ENCODE measurements at places on chromosomes 7 and 10.

DNA sequence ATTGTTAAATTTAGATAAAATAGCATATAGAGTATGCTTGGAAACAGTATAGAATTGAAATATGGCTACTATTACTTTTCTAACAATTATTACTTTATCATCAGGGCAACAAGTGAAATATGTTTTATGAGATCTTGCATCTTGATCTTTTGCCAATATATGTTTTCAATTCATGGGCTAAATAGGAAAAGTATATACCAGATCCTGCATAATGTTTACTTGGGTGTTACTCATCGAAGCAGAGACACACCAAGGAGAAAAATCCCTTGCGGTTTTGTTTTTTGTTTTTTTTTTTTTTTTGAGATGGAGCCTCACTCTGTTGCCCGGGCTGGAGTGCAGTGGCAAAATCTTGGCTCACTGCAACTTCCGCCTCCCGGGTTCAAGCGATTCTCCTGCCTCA, 541.4 kb downstream of the SUGCT start:
- no peak for DNase-seq

GRCh38 chr10:10725196-10725595, 292.5 kb upstream of the CELF2 start:
- no peak for DNase-seq

- DNase-seq = peak; percentile 35
Observed at GRCh38 chr7:50962962-50963374, 180.3 kb upstream of the GRB10 start.

GRCh38 chr7:74069086-74069541, 14.5 kb upstream of the LIMK1 start:
- no peak for DNase-seq

GRCh38 chr7:101125989-101126650, 784 bp upstream of the SERPINE1 start:
- peak; percentile 55 for DNase-seq

GRCh38 chr7:29099896-29100847, 46.2 kb downstream of the CPVL start:
- no peak for DNase-seq

- DNase-seq = no peak
Observed at GRCh38 chr10:124429576-124429975, 10.9 kb upstream of the OAT start.

DNA sequence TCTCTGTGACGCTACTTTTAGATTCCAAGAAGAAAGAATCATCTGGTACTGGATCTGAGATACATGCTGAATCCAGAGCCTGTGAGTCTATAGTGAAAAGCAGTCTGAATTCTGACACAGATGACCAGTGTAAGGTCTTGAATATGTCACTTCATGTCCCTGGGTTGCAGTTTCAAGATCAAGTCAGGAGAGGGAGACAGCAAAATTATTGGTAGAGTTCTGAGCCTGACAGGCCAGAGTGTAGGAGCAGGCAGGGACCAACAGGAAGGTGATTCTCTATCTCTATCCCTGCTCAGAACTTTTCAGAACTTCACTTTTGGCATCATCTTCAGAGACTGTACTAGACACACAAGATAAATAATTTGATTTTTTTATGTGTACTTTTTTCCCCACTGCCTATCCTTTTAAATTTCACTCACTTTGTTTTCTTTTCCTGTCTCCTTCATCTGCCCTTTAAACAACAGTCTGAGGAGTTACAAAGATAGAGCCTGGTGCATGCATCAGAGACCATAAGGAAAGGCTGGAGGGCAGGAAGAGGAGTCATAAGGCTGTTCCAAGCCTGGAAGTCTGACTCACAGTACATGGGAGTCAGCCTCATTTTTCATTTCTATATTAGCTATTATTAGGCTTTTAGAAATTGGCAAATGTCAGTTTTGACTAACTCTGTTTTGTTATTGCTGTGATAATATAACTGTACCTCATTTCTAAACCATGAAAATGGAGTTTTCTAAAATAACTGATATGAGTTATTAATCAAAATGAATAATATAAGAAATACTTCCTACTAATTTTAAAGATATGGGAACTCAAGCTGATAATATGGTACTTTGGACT, 120.2 kb upstream of the TMEM229A start:
- DNase-seq = peak; percentile 1

- no peak for DNase-seq
Observed at GRCh38 chr7:130273081-130273932, 6.6 kb downstream of the CPA2 start.

DNA sequence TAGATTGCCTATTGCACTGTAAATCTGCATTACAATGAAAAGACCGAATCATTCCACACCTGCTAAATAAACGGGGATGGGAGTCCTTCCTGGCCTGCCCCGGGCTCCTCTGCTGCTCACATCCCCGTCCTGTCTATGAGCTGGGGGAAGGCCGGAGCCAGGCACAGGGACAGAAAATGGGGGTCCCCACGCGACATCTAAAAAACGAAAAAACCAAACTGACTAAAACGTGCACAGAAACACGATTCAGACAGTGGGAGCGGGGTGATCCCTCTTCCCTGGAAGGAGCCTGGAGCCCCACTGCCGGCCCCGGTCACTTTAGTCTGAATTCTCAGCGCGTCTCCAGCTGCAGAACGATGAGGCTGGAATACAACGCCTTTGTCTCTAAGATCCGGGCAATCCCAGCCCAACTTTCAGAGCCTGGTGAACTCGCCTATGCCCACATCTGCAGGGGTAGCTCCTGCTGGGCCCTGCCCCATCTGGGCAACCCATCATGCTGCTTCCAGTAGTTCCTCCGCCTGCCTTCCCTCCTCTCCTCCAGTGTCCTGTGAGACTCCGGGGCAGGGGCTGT, 78.0 kb downstream of the ADARB2 start:
- DNase-seq = no peak

DNA sequence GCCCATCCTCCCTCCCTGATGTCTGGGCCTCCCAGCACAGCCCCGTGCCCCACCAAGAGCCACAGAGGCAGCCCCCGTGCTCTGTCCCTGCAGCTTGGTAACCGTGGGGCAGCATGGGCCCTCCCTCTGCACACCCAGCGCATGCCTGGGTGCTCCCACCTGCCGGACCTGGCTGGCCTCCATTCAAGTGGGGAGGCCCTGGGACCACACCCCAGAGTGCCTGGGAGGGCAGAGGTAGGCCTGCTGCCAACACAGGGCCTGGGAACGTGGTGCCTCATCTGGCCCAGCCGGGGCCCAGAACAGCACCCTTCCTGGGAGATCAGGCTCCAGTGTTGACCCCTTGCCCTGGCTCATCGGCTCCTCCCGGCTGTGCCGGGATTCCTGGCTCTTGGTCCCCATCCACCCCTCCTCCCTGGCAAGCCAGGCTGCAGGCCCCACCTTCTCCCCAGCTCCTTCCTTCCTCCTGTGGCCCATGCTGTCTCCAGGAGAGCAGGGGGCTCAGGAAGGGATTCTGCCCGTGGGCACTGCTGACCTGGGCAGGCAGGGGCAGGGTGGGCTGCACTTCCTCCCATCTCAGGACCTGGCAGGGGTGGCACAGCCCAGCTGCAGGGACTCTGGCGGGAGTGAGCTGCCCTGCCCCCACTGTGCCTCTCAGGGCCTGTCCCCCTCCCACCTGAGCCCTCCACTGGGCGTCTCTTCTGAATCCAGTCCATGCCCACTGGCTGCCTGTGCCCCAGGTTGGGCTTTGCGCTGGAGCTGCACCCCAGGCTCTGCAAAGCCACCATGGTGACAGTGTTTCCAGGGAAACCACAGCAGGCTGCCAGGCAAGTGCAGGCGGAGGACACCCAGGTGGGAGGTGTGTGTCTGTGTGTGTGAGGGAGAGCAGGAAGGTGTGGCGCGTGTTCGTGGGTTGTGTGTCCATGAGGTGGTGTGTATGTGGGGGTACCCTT, 32.6 kb downstream of the PWWP2B start:
- no peak for DNase-seq

DNA sequence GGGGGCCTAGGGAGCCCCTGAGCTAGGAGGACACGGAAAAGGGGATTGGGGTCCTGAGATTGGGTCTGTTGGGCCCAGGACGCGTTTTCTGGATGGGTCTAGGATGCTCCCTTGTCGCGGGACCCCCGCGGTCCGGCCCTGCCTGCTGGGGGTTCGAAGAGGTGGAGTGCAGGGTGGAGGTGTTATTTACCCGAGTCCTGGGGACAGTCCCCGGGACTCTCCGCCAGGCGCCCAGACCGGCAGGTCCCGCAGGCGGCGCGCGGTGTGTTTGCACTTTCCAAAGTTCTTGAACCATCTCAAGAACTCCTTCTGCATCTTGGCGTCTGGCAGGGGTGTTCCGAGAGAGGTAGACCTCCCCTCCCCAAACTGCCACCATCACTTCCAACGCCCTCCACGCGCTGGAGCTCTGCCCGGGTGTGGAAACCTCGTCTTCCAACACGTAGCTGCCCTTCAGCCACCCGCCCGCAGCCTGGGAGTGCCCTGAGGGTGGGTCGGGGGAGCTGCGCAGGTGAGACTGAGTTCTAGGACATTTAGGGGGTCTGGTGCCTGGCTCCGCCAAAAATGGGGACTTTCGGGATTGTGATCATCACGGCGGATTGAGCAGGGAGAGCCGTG, 569 bp downstream of the CAV1 start:
- DNase-seq = peak; percentile 16

GRCh38 chr7:38382684-38383083, 109.2 kb upstream of the TARP start:
- no peak for DNase-seq

DNA sequence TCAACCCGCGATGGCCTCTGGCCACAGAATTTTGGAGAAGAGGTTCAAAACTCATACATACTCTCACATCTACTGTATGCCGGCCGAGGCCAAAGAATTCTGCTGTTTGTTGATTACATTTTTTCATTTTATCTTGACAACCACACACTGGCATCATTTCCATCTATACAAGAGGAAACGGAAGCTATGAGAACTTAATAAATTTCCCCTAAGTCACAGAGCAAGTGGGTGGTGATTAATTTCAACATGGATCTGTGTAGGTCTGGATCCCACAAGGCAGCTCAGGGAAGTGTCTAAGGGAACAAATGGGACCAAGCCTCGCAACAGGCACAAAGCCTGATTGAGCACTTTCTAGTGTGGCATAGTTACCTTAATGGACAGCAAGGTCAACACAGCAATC, 18.0 kb downstream of the ELMO1 start:
- DNase-seq = peak; percentile 57

GRCh38 chr10:116259638-116260037, 13.4 kb downstream of the GFRA1 start:
- DNase-seq = no peak

GRCh38 chr7:23462846-23463245, 7.4 kb downstream of the IGF2BP3 start:
- DNase-seq = peak; percentile 45

- no peak for DNase-seq
Observed at GRCh38 chr10:31816318-31816717, 112.3 kb downstream of the ARHGAP12 start.

DNA sequence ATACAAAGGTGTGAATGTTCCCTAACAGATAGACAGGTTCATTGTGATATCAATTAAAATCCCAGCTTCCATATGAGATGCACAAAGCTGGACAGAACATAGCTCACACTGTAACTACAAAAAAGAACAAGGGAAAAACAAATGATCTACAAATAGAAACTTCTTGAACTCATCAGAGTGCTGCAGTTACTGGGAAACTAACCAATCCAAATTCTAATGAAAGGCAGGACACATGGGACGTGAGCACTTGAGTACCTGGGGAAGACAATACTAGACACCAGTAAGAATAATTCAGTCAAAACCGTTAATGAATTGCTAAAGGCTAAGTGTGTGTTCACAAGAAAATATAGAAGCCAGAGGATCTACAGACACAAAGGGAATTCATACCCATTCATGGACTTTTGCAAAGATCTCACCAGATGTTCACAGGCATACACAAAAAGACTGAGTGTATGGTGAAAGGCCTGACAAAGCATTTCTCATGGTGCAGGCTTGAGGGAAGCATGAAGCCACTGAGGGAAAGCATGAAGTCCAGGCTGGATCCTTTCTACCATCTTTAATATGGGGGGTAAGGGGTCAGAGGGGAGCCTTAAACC, 7.8 kb upstream of the GPR22 start:
- DNase-seq = no peak

DNA sequence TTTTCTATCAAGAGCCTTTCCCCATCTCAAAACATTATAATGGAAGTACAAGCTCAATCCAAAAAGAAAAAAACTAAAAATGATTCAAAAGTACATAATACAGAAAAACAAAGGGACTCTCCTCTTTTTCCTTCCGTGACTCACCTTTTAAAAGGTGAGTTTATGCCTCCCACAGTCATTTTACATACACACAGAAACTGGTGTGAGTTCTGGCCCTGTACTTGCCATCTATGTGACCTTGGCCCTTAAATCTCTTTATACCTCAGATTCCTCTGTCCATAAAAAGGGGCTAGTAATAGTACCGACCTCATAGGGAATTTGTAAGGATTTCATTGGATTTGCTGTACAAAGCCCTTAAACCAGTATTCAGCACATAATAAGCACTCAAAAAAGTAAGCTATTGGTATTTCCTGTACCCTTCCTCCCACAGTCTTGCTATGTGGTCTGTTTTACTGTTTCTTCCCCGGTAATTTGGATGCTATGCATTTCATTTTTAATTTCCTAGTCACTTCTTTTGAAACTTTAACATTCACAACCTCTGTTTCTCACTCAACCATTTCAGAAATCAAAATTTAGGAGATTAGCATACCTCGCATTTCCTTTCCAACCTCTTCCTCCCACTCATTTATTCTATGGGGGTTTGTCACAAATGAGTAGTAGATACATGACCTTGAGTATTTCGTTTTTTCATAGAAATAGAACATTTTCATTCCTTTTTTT, 39.0 kb downstream of the STK17A start:
- no peak for DNase-seq

DNA sequence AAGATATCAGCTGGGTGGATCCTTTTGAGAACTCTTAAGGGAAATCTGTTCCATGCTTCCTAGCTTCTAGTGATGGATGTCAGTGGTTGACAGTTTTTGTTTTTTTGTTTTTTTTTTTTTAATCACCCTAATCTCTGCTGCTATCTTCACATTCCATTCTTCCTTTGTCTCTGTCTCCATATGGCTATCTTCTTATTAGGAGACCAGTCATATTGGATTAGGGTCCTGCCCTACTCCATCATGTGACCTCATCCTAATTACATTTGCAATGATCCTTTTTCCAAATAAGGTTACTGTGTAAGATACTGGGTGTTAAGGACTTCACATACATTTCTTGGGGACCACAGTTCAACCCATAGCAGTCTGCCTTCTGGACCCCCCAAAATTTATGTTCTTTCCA, 69.7 kb downstream of the MLLT10 start:
- DNase-seq = no peak

- DNase-seq = no peak
Observed at GRCh38 chr7:87000344-87000743, 59.1 kb downstream of the ELAPOR2 start.

GRCh38 chr7:149741629-149742028, 31.8 kb downstream of the ZNF467 start:
- peak; percentile 66 for DNase-seq

DNA sequence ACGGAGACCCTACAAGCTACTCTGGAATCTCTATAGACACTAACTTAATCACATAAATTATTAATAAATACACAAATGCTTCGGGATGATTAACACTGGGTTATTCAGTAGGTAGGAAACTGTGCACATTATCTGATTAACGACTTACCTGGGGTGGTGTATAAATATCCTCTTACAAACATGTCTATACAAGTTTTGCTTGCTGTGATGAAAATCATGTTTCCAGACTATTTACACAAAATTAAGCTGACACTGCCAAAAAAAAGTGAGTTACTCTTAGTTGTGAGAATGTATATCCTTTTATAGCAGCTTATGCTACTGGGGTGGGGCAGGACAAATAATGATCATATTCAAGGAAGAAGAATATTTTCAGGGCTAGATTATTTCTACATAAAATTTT, 314.6 kb downstream of the C7orf25 start:
- no peak for DNase-seq

GRCh38 chr10:35234073-35234472, 102.2 kb upstream of the CCNY start:
- no peak for DNase-seq
